ENCODE measurements at places on chromosomes 3 and 15.

DNA sequence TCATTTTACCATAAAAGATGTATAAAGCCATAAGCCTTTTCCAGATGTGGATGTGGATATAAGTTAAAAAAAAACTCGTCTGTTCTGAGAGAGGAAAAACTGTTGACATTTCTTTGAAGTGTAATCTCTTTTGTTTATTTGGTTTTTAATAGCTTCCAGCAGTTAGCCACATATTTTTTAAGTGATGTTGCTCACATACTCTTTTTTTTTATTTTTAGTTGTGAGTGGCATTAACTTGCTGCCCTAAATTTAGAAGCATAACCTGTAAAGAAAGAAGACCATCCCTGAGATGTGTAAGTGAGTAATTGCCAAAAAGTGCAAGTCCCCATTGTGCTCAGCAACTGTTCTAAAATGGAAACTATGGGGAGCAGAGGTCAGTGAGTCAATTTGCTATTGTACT lies 415.9 kb upstream of the MDFIC2 start:
- no peak for DNase-seq

GRCh38 chr3:8341821-8342247 lies 159.8 kb upstream of the LMCD1 start:
- DNase-seq = no peak

GRCh38 chr3:143755978-143756377 lies 92.3 kb downstream of the SLC9A9 start:
- no peak for DNase-seq

DNA sequence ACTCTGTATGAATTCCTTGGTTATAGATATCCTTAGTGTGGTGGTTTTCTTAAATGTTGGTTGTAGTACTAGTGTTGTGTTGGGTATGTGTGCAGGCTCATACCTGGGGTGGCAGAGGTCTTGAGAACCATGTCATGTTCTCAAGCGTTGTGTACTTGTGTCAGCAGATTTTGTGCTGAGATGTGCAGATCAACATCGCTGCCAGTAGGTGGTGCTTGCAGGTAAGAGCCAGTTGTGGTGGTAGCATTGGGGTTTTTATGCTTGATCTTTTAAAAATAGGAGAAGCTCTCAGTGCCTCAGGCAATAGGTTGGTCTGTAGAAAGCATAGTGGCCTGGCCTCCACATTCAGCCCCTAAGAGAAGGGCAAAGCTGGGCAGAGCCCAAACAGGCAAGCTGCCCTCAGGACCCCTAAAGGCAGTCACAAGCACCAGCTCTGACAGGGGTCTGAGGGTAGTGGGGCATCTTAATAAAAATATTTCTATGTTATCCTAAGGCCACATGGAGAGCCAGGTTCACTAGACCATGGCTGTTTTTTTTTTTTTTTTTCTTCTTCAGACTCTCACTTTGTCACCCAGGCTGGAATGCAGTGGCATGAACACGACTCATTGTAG lies 164.0 kb downstream of the IL20RB start:
- DNase-seq = no peak

- no peak for DNase-seq
Observed at GRCh38 chr3:187999821-188000220, 154.1 kb upstream of the LPP start.

DNA sequence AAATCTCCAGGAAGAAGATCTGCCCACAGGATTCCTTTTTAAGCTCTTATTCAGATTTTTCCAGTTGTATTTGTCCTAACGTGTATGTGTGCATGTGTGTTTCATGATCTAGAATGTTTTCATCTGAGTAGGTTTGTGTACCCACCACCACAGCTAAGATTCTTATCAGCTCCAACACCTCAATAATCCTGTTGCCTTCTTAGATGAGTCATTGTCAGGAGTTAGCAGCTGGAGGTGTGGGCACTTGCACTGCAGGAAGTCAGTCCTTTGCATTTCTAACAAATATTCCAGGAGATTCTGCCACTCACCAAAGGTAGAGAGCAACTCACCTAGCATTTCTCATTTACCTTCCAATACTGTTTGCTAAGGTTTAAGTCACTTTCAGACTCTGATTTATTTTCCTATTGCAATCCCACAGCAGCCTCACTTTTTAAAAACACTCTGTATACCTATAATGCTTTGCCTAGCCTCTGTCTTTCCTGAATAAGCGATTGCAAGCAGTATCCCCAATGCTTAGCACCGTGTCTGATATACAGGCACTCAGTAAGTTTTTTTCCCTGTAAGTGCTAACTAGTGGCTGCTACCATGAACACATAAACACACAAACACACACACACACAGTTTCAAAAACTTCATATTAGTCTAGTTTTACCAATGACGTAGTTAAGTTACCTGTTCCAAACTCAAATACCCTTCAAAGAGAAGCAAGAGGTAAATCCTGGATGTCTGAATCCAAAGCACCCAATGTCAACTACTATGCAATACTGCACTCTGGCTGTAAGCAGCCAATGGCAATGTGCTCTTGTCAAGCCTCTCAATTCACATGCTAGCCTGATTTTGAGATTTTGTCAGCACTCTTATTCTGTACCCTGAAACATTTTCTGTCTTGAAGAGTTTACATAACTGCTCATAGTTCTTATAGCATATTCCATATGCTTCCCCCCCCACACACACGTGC lies 713.5 kb upstream of the LMCD1 start:
- no peak for DNase-seq

DNA sequence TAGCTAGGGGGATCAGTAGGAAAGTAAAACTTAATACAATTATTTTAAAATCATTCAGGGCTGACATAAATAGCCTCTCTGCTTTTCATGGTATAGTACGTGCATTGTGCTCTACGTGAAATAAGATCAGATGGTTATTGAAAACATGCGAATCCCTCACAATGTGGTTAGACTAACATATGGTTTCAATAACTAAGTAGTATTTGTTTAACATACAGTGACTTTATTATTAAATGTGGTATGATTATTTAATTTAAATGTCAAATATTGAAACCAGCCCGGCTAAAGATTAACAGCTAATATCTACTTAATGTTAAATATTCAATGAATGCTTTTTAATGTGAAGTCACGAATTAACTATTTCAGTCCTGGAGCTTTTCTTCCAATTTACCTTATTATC lies 473.9 kb upstream of the THBS1 start:
- DNase-seq = no peak

DNA sequence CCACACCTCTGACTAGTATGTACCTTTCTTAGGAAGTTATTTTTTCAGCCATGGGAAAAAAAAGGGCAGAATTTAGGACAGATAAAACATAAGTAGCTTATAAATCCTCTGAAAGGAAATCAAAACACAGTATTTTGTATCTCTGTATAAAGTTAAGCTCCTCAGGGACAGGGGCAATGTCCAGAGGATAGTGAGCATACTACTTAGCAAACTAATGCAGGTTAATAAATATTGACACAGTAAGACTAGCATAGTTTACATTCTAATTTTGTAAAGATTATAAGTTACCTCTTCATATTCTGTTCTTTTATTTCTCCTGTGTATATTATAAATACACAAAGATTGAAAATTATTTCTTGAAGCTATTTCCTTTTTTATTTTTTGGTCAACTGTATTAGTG lies 2.1 kb downstream of the UBE3A start:
- no peak for DNase-seq

- no peak for DNase-seq
Observed at GRCh38 chr3:114874522-114874971, 272.5 kb downstream of the ZBTB20 start.

Measured in stimulated activated CD4-positive, alpha-beta T cell treated with anti-CD3 and anti-CD28 coated beads, Interleukin-2, amount 100 ng/mL, for 4 hours (primary cell).